Activated CD8-positive, alpha-beta T cell treated with anti-CD3 and anti-CD28 coated beads for 36 hours (primary cell): ENCODE measurements at places on chromosomes 13 and 19.
A peak's percentile ranks its signal among the peaks of the same experiment; 100 is the strongest.

DNA sequence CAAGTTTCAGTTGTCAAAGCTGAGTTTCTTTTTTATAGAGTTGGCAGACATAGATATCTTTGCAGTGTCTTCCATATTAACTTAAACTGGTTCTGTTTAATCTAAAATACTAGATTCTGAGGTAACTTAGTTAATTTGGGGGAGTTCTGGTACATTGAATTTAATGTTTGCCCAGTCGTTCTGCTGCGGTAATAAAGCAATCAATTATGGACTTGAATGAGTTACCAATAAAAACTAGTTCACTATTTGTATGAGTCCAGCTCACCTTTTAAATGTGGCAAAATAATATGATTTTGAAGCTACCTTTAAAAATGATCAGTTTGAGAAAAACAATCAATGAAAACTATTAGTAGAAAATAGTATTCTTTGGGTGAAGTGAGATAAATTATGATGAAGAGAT, 90.2 kb downstream of the LMO7 start:
- no peak for DNase-seq

- DNase-seq = no peak
These were observed 97.8 kb downstream of the RNF17 start for GRCh38 chr13:24861617-24862362.

GRCh38 chr13:108346376-108346775, 76.9 kb downstream of the TNFSF13B start:
- DNase-seq = peak; percentile 14

GRCh38 chr13:34857558-34858325, 84.3 kb upstream of the NBEA start:
- DNase-seq = no peak

- DNase-seq = no peak
These were observed 2.6 kb upstream of the POLR2E start for GRCh38 chr19:1097810-1098176.

DNA sequence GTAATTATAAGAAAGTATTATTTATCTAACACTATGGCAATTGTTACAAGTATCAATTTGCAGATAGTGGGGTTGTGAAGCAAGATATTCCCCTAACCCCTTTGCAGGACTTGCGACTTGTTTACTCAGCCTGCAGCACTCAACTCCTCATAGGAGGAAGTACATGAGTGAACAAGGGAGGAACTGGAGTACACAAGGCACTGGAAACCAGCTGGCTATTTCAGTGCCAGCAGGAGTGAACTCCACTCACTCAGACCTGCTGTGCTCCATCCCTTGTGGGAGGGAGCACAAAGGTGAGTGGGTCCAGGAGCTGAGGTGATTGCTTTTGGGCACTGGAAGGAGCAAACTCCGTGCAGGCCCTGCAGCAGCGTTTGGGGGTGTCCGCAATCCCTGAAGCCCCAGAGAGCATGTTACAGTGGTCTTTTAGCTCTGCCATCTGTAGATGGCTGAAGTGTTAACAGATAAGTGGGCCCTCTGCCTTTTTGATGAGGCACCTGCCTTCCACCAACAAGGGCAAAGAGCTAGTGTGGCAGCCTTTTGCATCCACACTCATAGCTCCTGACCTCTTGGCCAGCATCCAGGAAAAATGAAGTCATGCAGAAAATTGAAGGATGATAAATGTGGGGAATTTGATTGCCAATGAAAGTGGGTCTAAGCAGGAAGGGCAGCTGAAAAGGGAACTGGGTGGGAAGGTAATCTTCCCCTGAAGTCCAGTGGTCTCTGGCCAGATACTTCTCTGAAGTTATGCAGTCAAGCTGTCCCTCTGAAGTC, 802.2 kb upstream of the MIR17HG start:
- no peak for DNase-seq

DNA sequence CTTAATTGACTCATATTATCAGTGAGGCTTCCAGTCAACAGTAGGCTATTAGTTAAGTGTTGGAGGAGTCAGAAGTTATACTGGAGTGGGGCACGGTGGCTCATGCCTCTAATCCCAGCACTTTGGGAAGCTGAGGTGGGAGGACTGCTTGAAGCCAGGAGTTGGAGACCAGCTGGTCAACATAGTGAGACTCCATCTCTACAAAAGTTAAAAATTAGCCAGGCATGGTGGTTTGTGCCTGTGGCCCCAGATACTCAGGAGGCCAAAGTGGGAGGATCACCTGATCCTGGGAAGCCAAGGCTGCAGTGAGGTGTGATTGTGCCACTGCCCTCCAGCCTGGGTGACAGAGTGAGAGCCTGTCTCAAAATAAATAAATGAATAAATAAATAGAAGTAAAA, 53.2 kb downstream of the COMP start:
- no peak for DNase-seq

GRCh38 chr19:4577020-4577782, 17.7 kb upstream of the SEMA6B start:
- no peak for DNase-seq

DNA sequence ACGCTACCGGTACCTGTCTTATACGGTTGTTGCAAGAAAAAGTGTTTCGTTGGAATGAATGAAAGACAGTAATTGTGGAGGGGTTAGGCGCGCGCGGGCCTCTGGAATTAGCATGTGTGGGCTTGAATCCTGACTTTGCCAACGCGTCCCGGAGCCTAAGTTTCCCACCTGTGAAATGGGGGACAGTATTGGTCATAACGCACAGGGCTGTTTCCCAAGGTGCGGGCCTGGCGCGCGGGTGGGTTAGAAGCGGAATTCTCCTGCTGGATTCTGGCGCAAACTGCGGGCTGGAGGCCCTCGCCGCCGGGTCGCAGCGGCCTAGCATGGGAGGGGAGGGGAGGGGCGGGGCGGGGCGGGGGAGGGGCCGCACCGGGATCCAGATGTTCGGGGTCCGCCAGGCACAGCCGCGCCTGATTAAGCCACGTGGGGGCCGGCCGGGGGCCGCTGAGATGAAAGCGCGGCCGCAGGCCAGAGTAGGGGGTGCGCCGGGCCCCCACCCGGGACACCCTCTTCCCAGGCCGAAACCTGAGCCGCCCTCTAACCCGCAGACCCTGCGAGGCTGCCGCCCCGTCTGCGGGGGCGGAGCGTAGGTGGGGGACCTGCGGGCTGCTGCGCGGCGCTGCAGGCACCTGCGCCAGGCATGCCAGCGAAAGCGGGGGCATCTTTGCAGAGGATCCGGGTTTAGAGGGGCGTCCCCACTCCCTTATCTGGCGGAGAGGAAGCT, 1.2 kb upstream of the TMEM59L start:
- no peak for DNase-seq

DNA sequence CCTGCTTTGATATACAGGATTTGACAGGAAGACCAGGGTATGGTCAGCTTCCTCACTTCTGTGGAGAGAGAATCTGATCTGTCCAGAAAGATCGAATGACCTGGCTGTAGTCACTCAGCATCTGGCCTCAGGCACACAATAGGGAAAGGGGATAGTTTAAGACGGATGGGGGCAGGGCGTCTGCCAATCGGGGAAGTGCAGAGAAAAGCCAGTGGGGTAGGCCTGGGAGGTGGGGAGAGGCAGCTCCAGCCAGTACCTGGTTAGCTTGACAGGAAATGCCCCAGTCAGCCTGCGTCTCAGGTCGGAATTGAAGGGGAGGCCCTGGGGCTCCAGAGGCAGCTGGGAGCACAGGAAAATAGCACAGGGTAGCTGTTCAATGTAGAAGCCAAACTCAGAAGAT, 12.4 kb downstream of the ZNF444 start:
- DNase-seq = no peak

GRCh38 chr19:38115271-38115802, 108.7 kb downstream of the DPF1 start:
- DNase-seq = peak; percentile 16

DNA sequence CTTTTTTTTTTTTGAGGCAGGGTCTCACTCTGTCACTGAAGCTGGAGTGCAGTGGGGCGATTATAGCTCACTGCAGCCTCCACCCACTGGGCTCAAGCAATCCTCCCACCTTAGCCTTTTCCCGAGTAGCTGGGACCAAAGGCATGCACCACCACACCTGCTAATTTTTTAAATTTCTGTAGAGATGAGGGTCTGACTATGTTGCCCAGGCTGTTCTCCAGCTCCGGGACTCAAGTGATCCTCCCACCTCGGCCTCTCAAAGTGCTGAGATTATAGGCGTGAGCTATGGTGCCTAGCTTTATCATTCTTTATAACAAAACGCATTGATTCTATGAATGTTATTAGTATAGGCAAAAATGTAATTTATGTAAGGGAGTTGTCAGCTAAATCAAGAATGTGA, 17.9 kb upstream of the LYPD3 start:
- DNase-seq = no peak

- peak; percentile 65 for DNase-seq
These were observed 3.4 kb upstream of the NUP62 start for GRCh38 chr19:49932731-49933131.

DNA sequence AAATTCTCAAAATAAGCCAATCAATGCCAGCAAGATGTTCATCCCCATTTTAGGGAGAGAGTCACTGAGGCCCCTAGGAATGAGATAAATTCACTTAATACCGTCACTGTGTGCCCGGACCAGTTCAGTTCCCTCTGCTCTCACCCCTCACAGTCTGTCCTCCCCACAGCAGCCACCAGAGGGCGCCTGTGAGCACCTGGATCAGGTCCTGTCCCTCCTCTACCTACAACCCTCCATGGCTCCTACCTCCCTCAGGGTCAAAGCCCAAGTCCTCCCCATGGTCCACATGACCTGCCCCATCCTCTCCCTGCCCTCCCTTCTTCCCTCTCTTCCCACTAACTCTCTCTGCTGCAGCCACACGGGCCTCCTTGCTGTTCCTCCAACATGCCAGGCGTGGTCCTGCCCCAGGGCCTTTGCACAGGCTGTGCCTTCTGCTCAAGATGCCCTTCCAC, 42.0 kb upstream of the NFIC start:
- DNase-seq = peak; percentile 88

GRCh38 chr19:14632286-14632685, 42.4 kb downstream of the ADGRE3 start:
- DNase-seq = peak; percentile 26

DNA sequence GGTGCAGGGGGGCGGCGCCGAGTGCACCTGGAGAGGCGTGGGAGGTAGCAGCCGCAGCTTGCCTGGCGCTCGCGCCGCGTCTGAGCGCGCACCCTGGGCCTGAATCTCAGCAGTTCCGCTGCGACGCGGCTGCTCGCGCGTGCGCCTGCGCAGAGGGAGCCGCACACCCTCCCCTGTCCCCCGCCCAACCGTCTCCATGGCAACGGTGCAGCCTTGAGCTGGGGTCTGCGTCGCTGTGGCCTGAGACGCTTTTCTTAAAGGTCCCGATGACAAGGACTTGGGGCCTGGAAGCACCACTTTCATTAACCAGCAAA, at the start of gene PNMA8B:
PNMA8B (minus strand) TSS at position 82 of the 314 bp plus-strand sequence. CDS start 402 bp downstream, outside the sequence.
- peak; percentile 49 for DNase-seq

GRCh38 chr13:30830638-30830965, 75.5 kb upstream of the MEDAG start:
- no peak for DNase-seq

- DNase-seq = no peak
These were observed 22.8 kb downstream of the ZNF20 start for GRCh38 chr19:12117201-12117970.

DNA sequence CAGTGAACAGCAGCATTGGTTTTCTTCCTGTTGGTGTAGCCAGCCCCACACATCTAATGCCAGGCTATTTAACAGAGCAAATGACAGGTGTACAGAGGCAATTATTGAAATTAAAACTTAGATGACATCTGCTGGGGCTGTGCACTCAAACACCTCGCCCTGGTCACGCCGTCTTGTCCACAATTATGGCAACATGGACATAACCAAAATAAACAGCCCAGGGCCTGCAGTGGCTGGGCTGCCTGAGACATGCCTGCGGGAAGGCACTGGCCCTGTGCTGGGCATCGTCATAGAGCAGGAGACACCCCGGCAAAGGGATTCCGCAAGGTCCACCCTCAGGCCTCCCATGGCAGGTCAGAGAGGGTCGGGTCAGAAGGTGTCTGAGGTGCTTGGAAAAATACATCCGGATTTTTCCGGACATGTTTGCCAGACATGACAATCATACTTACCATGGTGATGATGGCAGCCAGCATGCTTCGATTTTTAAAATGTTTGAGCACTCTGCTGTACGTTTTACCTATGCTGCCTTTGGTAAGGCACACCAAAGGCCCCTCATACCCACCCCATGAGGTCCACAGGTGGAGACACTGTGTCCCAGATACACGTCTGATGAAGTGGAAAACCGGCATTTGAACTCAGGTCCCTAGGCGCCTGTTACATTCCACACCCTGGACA, 47.8 kb downstream of the TSHZ3 start:
- DNase-seq = no peak

DNA sequence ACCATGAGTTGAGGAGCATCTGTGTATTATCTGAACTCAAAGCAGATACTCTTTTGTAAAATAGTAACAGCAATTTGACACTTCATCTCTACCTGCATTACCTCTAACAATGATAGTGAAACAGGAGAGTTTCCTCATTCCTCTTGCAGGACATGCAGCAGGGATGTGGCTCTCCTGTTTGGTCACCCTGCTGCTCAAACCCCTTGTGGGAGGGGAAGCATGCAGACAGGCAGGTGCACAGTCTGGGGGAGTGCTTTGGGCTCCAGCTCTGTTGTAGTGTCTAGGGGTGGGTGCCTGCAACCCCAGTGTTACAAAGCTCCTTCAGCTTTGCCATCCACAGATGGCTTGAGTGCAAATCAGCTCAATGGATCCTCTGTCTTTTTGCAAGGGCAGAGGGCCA, 827.6 kb downstream of the DACH1 start:
- no peak for DNase-seq

DNA sequence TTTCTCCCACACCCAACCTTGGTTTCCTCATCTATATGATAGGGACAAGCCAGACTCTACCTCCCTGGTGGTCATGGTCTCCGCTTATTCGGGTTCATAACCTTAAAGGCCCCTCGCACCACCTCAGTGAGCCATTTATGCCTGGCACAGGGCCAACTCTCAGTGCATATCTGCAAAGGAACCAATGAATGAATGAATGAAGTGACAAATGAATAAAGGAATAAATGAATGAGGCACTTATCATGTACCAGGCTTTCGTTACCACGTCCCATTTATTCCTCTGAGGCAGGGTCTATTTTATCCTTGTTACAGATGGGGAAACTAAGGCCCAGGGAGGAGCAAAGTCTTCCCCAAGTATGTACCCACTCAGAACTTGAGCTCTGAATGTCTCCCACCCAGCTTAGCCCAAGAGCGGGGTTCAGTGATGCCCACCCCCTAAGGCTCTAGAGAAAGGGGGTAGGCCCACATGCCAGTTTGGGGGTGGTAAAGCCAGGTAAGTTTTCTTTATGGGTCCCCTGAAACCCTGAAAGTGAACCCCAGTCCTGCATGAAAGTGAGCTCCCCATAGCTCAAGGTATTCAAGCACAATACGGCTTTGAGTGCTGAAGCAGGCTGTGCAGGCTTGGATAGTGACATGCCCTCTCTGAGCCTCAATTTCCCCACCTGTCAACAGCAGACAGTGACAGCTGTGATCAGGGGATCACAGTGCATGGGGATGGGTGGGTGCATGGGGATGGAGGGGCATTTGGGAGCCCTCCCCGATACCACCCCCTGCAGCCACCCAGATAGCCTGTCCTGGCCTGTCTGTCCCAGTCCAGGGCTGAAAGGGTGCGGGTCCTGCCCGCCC, 490 bp upstream of the SLC5A5 start:
- DNase-seq = no peak

GRCh38 chr13:79459906-79460305, 21.0 kb upstream of the NDFIP2 start:
- no peak for DNase-seq

GRCh38 chr13:99737481-99738245, 233.9 kb downstream of the ZIC5 start:
- DNase-seq = no peak
